ENCODE measurements at places on chromosomes 1 and 21. TPM values are rescaled to one million over a fixed set of nuclear protein-coding genes. Genes with fewer than 3 reads are reported as not detected.

Gene RORC
- total RNA-seq: not detected

Gene PSMG1
- total RNA-seq: 16.9 TPM

Gene BRINP3
- total RNA-seq: 33.2 TPM

Gene ZNF697
- total RNA-seq: 34.7 TPM

Gene ARHGEF16
- not detected for total RNA-seq

Gene CNIH3
- 34.7 TPM for total RNA-seq

Gene IPO9
- 61.3 TPM for total RNA-seq

Gene ZNF695
- total RNA-seq: 11.9 TPM

Gene CKS1B
- total RNA-seq: 15.0 TPM

Gene RIPPLY3
- not detected for total RNA-seq

Gene TTC39A
- total RNA-seq: 0.94 TPM

Gene LAMC1
- total RNA-seq: 45.7 TPM

Gene MYOG
- total RNA-seq: not detected

Gene TMPRSS15
- not detected for total RNA-seq

Gene OXCT2
- total RNA-seq: 0.31 TPM

Gene KCNJ6
- total RNA-seq: 11.0 TPM

Gene TRIM45
- total RNA-seq: 8.5 TPM

Gene ARHGEF2
- total RNA-seq: 185 TPM

Gene SMCP
- total RNA-seq: not detected

Gene SLC1A7
- total RNA-seq: not detected

Gene F3
- total RNA-seq: 26.9 TPM

Gene FCRL4
- total RNA-seq: not detected

Gene FAM163A
- 0.31 TPM for total RNA-seq

Gene SLC30A7
- total RNA-seq: 26.9 TPM

Gene SLAMF1
- total RNA-seq: not detected

Gene ACTL8
- not detected for total RNA-seq

Gene RNF186
- not detected for total RNA-seq

Gene ASPM
- 16.6 TPM for total RNA-seq

Gene CLCA4
- total RNA-seq: not detected

Gene FAM229A
- 5.0 TPM for total RNA-seq

Gene FCRL5
- not detected for total RNA-seq

Gene GNG4
- total RNA-seq: 32.2 TPM

Gene ZSCAN20
- total RNA-seq: 15.0 TPM

Gene IER5
- total RNA-seq: 16.9 TPM

Gene RRP1B
- 23.5 TPM for total RNA-seq

Gene MATN1
- 0.31 TPM for total RNA-seq

Gene C1orf141
- not detected for total RNA-seq

Gene RNF207
- 16.0 TPM for total RNA-seq

Gene F5
- total RNA-seq: not detected

Gene FAM43B
- total RNA-seq: 0.63 TPM

Gene UBE2U
- total RNA-seq: not detected

Gene IGSF9
- total RNA-seq: 10.6 TPM

Gene CD52
- not detected for total RNA-seq

Gene THEMIS2
- total RNA-seq: 2.8 TPM

Gene CLEC20A
- total RNA-seq: not detected

Gene MPZL1
- total RNA-seq: 191 TPM

Gene BSND
- not detected for total RNA-seq

Gene PTCH2
- total RNA-seq: 2.5 TPM

Gene SPATA6
- total RNA-seq: 12.8 TPM

All from parietal lobe (tissue), 2 donors.